ENCODE measurements at places on chromosomes 16 and 17.

- no peak for DNase-seq
These were observed 61.7 kb downstream of the YPEL2 start for GRCh38 chr17:59392973-59393679.

- DNase-seq = no peak
These were observed 199.5 kb downstream of the ZNF18 start for GRCh38 chr17:11797803-11798202.

DNA sequence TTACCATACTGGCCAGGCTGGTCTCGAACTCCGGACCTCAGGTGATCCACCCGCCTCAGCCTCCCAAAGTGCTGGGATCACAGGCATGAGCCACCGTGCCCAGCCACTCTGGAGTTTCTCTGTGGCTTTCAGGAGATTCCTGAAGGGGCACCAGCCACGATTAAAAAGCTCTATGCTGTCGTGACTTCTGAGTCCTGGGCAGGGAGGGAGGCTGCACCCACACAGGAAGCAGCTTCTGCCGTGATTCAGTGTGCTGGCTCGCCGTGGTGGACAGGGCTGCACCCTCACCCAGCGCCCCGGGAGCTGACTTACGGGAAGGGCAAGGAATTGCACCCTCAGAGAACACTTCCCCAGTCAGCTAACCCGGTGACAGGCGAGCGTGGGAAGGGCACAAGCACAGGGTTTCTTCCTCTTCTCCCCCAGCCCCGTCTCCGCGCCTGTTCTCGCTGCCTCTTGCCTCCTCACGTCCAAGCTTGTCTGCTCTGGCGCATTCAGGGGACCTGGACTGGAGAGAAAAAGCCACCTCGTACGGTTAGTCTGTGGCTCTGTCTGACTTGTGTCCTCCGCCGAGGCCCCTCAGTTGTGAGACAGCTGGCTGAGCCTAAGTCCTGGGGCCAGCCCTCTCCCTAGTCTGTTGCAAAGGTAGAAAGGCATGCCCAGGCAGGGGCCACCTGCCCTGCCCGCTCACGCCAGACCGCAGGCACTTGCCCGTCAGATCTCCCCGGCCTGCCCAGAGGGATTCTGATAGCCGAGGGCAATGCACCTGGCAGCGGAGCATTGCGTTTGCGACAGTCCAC is 145.0 kb downstream of the SEC14L1 start:
- peak; percentile 46 for DNase-seq

DNA sequence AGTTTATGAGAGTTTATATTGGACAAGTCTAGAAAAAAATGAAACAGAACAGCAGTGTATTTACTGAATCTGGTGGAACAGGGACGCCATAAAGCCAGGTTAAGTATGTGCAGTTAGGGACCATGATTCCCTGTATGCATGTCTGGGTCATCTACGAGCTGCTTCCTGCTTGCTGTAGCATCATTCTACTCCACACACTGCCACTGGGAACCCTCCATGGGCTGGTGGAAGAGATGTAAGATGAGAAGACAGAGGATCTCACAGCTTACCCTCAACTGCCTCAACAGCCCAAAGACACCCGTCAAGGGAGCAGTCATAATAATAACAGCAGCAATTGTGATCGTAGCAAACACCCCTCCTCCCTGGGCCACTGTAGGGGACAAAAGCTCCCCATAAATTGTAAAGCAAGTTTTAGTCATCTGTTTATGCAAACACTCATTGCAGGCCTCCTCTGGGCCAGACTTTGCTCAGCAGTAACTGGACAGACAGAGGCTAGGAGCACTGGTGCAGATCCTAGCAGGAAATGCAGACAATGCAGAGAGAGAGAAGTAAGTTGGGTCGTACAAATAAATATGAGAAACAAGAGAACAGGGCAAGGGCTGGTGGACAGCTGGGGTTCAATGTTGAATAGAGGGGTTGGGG is 188.0 kb downstream of the SOX9 start:
- no peak for DNase-seq

DNA sequence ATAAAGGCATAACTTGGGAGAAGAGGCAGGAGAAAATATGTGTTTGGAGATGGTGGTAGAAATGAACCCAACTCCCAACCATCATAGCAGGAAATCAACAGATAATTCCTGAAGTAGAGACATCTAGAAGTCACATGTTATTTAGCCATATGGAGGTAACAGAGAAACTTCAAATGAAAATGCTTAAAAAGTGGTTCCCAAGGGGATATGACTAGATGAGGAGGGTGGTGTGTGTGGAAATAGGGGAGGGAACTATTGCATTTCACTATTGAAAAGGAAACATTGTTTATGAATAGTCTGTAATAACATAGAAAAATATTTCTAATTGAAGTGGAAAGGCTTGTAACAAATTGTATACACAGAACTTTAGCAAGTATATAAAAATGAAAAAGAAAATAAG is 412.0 kb downstream of the SHISA9 start:
- DNase-seq = no peak

- peak; percentile 62 for DNase-seq
These were observed 12.5 kb upstream of the FAM171A2 start for GRCh38 chr17:44376124-44376523.

- peak; percentile 63 for DNase-seq
These were observed 1.5 kb upstream of the MTHFSD start for GRCh38 chr16:86556576-86556975.

DNA sequence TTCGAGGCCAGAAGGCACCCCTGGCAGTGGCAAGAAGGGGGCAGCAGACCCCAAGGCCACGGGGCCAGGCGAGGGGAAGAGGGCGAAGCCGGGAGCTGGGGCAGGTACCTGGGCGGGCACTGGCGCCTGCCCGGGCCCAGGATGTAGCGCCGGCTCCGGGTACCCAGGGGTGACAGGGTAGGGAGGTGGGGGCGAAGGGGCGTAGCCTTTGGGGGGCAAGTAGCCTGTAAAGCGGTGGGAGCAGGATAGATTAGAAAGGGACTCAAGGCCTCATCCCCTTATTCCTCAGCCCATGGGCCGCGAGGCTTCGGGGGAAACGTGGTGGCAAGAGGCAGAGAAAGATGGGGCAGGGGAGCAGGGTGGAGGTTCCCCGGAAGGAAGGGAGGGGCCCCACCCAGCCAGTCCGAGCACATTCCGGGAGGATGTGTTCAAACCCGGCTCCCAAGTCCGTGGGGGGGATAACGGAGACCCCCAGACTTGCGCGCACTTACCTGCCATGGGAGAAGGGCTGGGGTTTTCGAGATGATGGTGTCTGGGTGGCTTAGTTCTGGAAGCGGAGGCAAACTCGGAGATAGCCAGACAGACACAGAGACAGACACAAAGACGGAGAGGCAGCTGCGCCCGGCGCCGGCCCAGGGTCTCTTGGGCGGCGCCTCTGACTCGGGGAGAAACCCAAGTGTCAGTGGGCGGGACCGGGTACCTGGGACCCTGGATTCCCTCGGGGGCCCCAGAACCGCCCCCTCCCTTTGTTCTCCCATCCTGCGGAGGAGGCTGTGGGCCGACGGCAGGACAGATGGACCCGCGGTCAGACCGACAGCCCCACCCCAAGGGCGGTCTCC is 493 bp downstream of the PLSCR3 start:
- DNase-seq = peak; percentile 38

GRCh38 chr16:54426553-54426849 is 139.9 kb upstream of the IRX3 start:
- DNase-seq = no peak

DNA sequence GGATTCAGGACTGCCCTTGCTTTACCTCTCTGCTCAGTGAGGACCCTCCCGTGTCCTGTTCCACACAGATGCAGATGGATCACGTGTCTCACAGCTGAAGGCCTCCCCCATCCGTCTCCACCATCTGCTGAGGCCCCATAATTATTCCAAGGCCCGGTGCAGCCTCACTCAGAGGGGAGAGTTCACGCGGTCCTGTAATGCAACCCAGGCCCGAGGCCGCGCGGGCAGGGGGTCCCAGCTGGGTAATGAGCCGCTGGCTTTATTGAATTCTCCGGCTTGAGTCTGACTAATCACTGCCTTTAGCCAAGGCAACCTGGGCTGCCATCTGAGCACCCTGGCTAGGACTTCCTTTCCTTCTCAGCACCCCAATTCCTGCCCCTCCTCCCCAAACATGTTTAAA is 4.4 kb upstream of the WFIKKN2 start:
- DNase-seq = peak; percentile 80

GRCh38 chr16:69851491-69852240 is 89.5 kb downstream of the WWP2 start:
- no peak for DNase-seq

DNA sequence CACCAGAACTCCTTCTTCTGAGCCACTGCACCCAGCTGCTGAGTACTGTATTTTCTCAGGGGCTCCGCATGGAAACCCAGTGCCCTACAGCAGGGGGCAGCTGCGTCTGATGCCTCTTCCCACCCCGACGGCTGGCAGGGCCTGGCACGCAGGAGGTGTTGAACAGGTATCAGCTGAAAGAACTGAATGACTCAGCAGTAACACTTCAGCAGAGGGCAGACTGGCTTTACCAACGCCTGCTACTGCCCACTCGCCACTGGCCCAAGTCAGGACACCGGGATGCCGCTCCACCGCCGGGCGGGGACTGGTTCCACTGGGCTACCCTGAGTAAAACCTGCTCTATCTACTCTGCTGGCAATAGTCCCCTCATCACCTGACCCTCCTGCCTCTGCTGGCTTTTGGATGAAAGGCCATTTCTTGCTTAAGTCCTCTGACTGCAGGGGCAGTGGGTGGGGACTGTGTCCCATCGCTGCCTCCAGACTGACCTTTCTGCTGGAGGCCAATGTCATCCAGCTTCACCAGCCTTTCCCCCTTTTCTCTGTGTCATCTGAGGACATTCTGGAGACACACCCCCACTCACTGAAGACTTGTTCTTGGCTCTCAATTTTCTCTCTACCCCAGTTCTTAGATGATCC is 100.4 kb upstream of the FA2H start:
- DNase-seq = no peak

GRCh38 chr17:67137026-67137370 is 92.6 kb downstream of the CACNG1 start:
- no peak for DNase-seq

GRCh38 chr17:66661411-66662256 is 173.3 kb upstream of the CACNG5 start:
- no peak for DNase-seq

DNA sequence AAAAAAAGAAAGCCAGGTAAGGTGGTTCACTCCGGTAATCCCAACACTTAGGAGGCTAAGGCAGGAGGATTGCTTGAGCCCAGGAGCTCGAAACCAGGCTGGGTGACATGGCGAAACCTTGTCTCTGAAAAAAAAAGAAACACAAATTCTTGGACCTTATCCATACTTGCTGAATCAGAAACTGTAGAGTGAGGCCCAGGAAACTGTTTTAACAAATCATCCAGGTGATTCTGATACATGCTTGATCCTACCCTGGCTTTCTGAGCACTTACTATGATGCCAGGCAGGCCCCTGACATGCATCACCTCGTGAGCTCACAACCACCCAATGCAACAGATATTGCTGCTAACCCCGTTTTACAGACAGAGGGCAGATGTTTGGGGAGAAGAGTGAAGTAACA is 4.0 kb upstream of the NAE1 start:
- DNase-seq = no peak

GRCh38 chr16:69378760-69379159 is 7.0 kb downstream of the TERF2 start:
- DNase-seq = no peak

DNA sequence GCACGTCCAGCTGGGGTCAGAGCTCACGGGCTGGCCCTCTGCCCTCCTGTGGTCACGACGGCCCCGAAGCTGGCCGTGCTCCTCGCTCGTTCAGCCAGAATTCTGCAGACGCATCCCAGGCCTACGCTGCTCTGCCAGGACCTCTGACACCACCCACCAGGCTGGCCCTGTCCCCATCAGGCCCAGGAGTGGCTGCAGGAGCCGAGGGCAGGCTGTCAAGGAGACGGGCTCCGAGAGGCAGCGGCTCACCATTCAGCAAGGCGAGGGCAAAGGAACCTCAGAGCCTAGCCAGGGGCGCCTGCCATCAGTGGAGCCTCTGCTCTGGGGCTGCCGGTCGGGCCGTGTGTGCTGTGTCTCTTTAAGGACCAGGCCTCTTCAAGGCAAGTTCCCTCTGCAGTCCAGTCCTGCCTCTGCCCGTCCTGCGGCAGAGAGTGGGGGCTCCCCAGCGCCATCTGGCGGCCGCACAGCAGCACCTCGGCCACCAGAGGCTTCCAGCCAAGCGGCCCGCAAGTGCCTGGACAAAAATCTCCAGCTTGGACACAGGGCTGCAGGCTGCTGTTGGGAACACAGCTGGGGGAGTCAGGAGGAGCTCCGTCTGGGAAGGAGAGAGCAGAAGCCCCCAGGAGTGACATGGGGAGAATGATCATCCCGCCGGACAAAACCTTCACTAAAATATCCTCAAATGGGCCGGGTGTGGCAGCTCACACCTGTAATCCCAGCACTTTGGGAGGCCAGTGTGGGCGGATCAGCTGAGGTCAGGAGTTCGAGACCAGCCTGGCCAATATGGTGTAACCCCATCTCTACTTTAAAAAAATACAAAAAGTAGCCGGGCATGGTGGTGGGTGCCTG is 7.4 kb upstream of the ABR start:
- peak; percentile 94 for DNase-seq

GRCh38 chr17:34099859-34100515 is 155.1 kb upstream of the CCL2 start:
- no peak for DNase-seq

GRCh38 chr16:71287911-71288310 is 1.3 kb downstream of the CMTR2 start:
- DNase-seq = peak; percentile 12

DNA sequence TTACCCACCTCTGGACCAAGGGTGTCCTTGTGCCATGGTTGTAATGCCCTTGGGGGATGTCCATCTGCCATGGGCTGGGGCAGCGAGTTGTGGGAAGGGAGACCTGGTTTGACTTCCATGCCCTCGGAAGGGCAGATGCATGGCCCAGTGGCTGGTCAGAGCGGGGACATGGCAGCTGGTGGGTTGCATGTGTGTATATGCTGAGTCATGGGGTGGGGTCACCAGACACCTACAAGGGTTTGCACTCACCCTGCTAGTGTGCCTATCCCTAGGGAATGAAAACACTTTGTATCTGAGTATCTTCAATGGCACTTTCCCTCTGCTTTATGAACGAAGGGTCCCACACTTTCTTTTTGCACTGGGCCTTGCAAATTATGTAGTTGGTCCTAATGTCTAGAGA is 10.6 kb upstream of the HNF1B start:
- no peak for DNase-seq
